IgD-negative memory B cell (primary cell): ENCODE measurements at places on chromosomes 4 and X. TPM values are rescaled to one million over a fixed set of nuclear protein-coding genes. Genes with fewer than 3 reads are reported as not detected.

Gene FRMD7
- polyA plus RNA-seq: not detected

Gene PRRG1
- polyA plus RNA-seq: not detected

Gene STX18
- polyA plus RNA-seq: 28.3 TPM

Gene SMPX
- not detected for polyA plus RNA-seq

Gene NDNF
- polyA plus RNA-seq: not detected
